ENCODE measurements at places on chromosomes 1 and 21.
A peak's percentile ranks its signal among the peaks of the same experiment; 100 is the strongest.

- DNase-seq = no peak
Observed at GRCh38 chr1:107786203-107786845, 178.7 kb downstream of the VAV3 start.

DNA sequence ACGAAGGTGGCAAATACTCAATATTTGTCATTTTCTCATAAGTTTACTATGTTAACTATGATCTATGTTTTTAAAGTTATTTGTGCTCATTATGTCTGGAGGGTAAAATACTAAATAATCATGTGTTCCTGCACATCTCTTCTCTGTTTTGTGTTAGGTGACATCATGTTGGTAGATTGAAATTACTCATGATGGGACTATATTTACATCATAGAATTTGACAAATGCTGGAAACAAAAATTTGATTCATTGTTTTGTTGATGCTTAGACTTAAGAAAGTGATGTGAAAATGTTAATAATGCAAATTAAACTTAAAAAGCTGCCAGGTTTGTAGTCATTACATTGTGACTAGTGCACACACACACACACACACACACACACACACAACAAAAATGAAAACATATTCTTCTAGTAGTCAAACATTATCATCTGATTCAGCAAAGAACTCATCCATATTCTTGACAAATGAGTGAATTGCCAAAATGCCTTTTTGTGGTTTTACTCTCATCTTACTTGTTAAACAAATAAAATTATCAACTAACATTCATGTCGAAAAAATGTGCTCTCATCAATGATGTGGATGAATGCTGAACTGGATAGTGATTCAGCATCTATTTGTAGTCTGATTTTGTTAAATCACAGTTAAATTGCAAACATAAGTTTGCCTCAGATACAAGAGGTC lies 870.7 kb downstream of the BRINP3 start:
- no peak for DNase-seq

DNA sequence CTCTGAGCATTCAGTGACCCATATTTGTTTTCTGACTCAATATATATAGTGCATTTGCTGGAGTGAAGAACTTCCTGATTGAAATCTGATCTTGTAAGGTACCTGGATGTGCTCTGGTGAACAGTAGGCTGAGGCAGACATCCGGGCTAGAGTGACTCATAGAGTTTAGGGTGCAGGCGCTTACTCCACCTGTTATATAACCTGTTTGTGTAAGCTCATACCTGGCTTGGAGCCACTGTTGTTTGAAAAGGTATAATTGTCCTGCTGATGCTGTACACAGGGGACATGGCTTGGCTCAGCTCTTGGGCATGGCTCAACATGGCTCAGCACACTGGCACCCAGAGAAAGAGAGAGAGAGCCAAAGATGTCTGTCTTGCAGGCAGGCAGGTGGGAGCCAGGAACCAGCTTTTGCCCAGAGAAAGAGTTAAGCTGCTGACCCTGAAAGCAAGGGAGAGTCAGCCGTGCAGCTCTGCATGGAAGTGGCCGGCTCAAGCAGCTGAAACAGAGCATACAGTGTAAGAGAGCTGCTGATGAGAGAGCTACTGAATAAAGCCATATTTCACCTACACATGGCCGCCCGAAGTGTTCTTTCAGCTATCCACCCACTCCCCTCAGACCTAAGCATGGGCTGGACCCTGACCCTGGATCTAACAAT lies 43.2 kb downstream of the GJA5 start:
- DNase-seq = peak; percentile 77

GRCh38 chr1:56573311-56573710 lies 6.1 kb downstream of the PLPP3 start:
- DNase-seq = peak; percentile 71

DNA sequence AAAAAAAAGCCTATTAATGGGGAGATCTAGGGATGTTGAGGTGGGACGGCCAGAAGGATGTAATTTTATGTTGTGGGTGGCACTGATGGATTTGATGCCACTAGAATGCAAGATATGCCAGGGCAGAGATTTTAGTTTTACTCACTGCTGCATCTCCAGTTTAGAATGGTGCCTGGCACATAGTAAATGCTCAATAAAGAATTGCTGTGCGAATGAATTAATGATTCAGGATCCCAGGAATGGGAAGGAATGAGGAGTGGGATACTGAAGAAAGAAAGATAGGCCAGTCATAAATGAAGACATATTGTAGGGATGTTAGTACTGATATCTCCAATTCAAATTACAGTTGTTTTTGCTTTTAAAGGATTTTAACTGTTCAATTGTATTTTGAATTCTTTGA lies 72.6 kb downstream of the CAMTA1 start:
- no peak for DNase-seq

GRCh38 chr1:73832276-73833181 lies 365.4 kb downstream of the LRRIQ3 start:
- DNase-seq = no peak

- no peak for DNase-seq
Observed at GRCh38 chr1:100883963-100884362, 10.7 kb downstream of the EXTL2 start.
